Small intestine (tissue), 16 donors: ENCODE measurements at places on chromosomes 13 and 19.
A peak's percentile ranks its signal among the peaks of the same experiment; 100 is the strongest.

GRCh38 chr19:34314437-34315313, 50.3 kb upstream of the GPI start:
- DNase-seq = no peak

DNA sequence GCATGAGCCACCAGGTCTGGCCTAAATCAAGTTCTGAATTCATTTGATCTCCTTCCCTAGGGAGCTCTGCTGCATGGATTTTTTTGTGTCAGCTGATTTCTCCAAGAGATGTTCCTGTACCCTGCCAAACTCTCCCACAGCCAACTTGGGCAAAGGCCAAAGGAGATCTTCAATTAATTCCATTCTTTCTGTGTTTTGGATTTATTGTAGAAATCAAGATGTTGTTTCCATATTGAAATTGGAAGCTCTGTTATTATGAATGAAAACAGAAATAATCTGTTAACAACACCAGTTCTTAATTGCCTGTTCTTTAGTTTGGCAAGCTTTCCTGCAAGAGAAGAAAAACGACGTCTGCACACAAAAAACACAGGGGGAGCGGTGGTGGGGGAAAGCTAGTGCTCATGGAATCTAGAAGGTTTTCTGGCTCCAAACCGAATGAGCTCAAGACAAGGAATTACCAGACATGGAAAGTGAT, 86.5 kb upstream of the ABCC4 start:
- DNase-seq = no peak

DNA sequence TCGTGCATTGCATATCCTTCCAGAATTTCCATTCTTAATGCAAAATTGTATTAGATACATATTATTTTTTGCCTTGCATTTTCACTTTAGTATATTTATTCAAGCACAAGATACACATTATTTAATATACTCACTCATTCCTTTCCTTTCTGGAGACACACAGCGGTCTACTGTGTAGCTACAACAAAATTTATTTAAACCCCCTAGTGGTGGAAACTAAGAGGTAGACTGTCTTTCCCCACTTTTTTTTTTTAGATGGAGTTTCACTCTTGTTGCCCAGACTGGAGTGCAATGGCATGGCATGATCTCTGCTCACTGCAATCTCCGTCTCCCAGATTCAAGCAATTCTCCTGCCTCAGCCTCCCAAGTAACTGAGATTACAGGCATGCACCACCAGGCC, 2040.3 kb upstream of the PCDH20 start:
- DNase-seq = no peak

DNA sequence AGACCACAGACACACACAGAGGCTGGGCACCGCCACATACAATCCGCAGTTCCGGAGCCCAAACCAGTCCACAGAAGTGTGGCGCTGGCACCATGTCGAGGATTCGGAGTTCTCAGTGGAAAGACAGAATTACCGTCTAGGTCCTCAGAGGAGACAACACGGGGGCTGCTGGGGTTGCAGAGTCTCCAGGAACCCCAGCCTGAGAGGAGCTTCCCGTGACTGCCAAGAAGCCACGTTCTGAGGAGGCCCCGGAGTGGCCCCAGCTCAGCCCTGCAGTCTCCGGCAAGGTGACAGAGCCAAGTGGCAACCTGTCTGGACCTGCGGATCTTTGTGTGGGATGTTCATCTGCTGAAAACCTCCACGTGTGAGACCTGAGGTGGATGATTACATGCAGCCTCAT, 7.3 kb upstream of the ADPRHL1 start:
- DNase-seq = no peak

DNA sequence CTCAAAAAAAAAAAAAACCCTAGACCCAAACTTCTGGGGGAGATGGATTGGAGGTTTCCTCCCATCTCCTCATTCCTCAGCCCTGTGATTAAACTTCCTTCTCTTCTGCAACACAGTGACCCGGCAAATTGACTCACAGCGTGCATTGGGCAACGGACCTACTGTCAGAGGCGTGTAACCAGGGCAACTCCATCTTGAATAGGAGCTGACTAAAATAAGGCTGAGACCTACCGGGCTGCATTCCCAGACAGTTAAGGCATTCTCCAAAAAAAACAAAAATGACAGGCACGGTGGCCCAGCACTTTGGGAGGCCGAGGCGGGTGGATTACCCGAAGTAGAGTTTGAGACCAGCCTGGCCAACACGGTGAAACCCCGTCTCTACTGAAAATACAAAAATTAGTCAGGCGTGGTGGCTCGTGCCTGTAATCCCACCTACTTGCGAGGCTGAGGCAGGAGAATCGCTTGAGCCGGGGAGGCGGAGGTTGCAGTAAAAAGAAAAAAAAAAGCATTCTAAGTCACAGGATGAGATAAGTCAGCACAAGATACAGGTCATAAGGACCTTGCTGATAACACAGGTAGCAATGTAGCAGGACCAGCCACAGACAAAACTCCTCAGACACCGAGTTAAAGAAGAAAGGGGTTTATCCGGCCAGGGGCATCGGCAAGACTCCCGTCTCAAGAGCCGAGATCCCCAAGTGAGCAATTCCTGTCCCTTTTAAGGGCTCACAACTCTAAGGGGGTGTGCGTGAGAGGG, 5.4 kb upstream of the NLRP7 start:
- DNase-seq = no peak

GRCh38 chr13:20159646-20160305, 1.1 kb downstream of the GJA3 start:
- no peak for DNase-seq

DNA sequence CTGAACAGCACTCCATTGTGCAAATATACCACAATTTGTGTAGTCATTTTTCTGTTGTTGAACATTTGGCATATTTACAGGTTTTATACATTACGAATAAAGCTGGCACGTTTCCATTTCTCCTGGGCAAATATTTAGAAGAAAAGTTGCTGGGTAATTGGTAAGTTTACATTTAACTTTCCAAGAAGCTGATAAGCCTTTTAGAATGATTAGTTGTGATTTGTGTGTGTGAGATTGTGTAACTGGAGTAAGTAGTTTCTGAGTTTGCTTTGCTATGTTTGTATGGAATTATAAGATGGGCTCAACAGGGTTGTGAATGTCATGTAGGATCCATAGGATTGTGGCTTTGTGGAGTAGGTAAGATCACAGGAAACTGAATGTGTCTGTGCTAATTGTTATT, 1.6 kb upstream of the ZNF529 start:
- DNase-seq = no peak

GRCh38 chr13:110206185-110206584, 100.8 kb downstream of the COL4A1 start:
- peak; percentile 59 for DNase-seq

DNA sequence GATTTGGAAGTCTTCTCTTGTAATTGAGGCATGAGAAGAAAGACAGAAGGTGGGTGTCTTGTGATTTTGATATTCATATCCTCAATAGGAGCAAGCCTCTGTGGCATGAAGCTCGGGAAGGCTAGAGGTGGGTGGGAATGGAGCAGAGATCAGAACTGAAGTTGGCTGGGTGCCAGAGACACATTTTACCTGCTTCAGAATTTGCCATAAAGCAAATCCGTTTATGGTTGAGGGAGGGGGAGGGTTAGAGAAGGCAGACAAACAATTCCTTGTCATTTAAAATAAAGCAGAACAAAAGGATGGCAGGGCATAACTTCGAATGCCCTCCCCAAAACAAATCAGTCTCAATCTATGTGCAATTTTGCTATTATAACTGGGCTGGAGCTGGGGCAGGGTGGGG, 305.9 kb downstream of the KLF5 start:
- peak; percentile 51 for DNase-seq
